NCI-H1694 (cell line): ENCODE measurements at places on chromosomes 2 and 18.

- DNase-seq: no peak
Observed at GRCh38 chr2:129623783-129624182, 355.7 kb upstream of the RAB6C start.

- no peak for DNase-seq
Observed at GRCh38 chr2:104312684-104313083, 541.2 kb upstream of the POU3F3 start.

- DNase-seq: no peak
Observed at GRCh38 chr18:35244671-35245070, 3.8 kb downstream of the ZNF397 start.

DNA sequence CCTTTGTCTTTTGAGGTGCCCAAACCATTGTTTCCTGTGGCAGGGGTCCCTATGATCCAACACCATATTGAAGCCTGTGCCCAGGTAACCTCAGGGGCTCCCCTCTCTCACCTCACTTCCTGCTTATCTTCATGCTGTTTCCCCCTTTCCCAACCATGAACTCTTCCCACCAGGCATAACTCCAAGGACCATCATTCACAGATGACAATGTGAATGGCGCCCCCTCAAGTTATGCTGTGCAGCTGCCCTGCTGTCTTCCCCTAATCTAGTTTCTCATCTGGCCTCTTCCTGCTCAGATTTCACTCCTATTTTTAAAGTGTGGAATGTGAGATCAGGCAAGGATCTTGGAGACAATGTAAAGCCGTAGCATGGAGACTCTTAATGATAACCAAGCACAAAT lies 1.4 kb downstream of the GMPPA start:
- DNase-seq: no peak

DNA sequence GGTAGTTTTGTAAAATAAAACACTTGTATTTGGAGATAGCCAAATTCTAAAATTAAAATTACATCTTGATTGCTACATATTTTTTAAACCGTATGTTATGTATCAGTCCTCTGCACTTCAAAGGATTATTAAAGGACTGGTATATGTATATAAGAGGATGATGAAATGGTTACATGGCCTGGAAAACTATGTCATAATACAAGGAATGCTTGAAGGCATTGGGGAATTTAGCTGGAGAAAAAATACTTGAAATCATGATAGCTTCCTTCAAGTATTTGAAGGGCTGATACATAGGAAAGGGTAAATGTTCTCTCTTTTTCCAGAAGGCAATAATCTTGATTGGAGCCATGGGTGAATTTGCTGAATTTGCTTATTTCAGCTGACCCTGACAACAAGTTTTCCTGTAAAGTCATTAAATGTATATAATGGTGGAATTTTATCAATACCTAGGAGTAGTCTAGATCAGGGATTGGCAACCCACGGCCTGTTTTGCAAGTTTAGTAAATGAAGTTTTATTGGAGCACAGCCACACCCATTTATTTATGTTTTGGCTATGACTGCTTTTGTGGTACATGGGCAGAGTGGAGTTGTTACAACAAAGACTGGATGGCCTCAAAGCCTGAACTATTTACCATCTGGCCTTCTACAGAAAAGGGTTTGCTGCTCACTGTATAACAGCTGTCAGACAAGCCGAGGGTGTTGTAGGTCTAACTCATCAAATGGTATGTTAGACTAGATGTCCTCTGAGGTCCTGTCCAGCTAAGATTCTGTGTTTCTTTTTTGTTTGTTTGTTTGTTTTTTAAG lies 34.4 kb downstream of the ACYP2 start:
- DNase-seq: no peak
